ENCODE measurements at places on chromosomes 16 and 17.
A peak's percentile ranks its signal among the peaks of the same experiment; 100 is the strongest.

DNA sequence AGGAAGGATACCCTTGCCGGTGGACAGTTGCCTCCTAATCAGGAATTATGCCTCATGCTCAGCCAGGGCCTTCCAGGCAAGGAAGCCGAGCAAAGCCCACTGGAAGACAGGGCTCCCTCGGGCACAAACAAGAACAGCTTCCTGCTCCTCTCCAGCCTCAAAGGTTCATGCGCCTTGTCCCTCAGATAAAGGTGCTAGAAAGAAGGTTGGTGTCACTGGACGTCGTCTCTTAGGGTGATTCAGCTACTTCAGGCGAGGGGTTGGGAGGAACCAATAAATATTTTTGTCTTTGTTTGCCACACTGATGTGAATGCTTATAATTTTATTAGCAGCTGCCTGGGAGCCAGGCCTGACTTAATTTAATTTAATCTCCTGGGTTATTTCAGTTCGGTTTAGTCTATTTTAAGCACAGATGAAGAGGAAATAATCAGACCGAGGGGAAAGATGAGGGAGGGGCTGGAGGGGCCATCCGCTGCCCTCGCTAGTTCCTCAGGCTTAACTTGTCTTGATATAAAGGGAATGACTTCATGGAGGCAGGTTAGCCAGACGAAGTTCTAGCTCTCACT lies 171.8 kb upstream of the CACNG5 start:
- no peak for DNase-seq

DNA sequence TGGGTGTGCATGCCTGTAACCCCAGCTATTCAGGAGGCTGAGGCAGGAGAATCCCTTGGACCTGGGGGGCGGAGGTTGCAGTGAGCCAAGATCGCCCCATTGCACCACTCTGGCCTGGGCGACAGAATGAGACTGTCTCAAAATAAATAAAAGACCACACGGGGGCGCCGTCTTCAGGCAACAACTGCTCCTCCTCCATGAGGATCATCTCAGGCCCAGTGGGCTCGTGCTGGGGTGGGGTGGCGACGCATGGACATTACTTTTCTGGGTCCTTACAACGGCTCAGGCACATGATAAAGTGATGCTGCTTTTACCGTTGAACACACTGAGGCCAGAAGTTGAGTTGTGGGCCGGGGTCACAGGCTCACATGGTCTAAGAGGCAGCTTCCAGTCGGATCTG lies 56.2 kb downstream of the PRMT7 start:
- no peak for DNase-seq

GRCh38 chr16:55055262-55055661 lies 124.6 kb downstream of the IRX5 start:
- DNase-seq = no peak

GRCh38 chr17:1227917-1228780 lies 42.1 kb upstream of the BHLHA9 start:
- peak; percentile 25 for DNase-seq

DNA sequence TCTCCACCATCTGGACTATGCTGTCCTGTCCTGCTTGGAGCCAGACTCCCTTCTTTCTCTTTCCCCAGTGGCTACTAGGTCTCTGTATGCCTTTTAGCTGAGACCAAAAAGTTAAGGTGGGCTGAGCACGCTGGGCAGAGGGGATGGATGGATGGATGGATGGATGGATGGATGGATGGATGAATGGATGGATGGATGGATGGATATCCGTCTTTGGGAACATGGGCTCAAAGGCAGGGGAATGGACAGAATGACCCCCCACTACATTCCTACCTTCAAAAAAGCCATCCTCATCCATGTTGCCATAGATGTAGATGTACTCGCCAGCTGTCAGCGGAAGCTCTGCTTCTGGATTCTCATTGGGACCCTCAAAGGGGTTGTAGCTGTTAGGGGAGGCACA lies 12.8 kb downstream of the TSPOAP1 start:
- DNase-seq = no peak

GRCh38 chr16:84577034-84577803 lies 40.7 kb downstream of the COTL1 start:
- DNase-seq = no peak

DNA sequence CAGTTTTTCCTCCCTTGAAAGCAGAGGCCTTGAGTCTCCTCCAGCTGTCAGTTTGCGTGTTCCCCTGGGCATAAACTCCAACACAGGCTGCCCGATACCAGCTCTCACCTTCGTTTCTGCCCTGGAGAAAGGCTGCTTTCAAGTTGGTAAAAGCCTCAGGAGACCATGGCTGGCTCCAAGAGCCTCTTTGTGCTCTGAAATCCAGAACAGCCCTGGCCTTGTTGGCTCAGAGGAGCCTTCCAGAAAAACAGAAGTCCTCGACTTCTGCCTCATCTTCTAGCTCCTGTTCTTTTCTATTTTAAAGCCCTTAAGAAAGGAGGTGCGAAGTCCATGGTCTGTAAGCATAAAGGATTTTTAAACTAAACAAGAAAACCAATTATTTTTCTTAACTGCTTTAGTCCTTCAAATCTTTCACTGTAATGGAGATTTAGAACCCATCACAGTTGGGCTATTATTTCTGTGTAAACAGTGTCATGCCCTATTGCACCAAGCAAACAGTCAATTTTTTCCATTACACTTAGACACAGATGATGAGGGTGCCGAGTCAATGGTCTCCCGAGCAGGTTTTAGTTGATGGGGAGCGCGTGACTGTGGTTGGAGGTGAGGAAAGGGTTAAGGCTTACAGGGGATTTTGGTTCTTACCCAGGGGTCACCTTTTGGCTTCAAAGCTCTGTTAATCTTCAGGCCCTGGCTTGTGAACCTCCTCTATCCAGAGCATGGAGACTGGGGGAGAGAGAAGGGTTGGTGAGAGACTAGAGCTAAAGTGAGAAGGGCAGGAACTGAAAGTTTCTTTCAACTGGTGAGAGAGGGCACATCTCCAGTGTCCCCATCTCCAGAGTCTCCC lies 212.8 kb downstream of the MSI2 start:
- DNase-seq = no peak

DNA sequence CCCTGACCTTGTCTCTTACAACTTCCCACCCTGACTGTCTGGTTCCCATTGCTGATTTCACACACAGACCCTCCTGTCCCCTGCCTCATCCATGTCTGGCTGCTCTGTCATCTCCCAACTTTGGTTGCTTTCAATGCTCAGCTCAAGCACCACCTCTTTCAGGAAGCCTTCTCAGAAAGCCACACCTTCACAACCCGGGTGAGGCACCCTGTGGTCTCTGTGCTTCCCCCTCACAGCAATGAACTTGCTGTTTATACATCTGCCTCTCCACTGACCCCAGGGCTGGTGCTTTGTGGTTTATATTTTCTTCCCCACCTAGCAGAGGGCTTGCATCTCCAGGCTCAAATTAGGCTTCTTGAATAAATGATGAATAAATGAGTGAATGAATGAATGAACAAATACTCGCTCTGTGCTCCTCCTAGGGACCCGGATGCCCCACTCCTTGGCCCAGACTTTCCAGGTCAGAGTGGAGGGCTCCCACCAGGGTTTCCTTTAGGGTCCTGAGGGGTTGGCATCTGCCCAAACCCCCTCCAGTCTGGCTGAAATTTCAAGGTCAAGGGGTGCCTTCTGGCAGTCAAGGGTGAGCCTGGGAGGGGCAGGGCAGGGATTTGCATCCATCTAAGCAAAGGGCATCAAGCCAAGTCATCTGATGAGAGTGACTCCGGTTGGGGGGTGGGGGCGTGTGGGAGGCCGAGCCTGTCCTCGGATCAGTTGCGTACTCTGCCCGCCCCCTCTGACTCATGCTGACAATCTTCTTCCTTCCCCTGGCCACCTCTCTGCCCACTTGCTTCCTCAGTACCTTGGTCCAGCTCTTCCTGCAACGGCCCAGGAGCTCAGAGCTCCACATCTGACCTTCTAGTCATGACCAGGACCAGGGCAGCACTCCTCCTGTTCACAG lies at the start of gene ITGAX:
ITGAX (plus strand) TSS at position 783 of the 898 bp plus-strand sequence; CDS start at position 862, 79 bp downstream.
- no peak for DNase-seq

- peak; percentile 31 for DNase-seq
These were observed 70.5 kb downstream of the MARF1 start for GRCh38 chr16:15572329-15573001.

DNA sequence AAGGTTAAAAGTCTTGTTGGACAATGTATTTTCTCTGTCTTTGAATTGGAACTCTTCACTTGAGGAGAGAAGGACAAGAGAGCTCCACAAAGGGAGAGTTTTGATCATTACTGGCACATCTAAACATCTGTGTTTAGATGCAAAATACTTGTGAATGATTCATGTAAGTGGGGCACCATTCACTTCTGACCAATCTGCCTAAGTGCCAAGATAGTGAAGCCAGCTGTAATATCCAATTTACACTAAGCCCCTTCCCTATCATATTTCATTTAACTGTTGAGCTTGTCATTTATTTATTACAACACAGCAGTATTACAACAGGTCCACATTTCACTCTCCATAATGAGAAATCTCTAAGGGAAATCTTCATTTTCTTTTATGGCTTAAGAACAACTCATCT lies 832.3 kb upstream of the GOT2 start:
- no peak for DNase-seq

GRCh38 chr16:79067600-79067999 lies 532.9 kb downstream of the MAF start:
- peak; percentile 40 for DNase-seq

GRCh38 chr17:50765454-50766221 lies 1.7 kb downstream of the ANKRD40CL start:
- DNase-seq = no peak

- DNase-seq = peak; percentile 31
These were observed 754 bp upstream of the SLFN11 start for GRCh38 chr17:35373984-35374765.

DNA sequence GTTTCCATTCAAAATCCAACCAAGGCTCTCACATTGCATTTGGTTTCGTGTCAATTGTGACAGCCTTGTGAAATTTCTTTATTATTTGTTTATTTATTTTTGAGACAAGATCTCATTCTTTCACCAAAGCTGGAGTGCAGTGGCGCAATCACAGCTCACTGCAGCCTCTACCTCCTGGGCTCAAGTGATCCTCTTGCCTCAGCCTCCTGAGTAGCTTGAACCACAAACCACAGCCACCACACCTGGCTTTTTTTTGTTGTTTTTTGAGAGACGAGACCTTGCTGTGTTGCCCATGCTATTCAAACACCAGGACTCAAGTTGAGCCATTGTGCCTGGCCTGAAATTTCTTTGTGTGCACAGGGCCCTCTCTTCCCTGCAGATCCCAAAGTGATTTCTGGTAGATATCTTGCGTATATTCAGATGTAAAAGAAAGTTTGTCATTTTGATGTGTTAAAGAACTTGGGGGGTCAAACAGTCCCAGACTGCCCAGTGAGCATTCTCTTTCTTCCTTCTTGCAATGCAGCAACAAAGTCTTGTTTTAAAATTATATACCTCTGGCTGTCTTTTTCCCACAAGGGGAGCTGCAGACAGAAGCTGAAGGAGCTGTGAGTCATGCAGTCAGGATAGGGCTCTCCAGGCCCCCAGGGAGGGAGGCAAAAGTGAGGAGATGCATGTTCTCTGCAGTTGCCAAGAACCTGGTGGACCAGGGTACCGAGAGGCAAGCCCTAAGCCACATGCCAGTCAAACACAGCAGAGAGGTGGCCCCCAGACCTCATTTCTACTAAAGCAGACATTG lies 15.5 kb upstream of the USP22 start:
- DNase-seq = peak; percentile 52

DNA sequence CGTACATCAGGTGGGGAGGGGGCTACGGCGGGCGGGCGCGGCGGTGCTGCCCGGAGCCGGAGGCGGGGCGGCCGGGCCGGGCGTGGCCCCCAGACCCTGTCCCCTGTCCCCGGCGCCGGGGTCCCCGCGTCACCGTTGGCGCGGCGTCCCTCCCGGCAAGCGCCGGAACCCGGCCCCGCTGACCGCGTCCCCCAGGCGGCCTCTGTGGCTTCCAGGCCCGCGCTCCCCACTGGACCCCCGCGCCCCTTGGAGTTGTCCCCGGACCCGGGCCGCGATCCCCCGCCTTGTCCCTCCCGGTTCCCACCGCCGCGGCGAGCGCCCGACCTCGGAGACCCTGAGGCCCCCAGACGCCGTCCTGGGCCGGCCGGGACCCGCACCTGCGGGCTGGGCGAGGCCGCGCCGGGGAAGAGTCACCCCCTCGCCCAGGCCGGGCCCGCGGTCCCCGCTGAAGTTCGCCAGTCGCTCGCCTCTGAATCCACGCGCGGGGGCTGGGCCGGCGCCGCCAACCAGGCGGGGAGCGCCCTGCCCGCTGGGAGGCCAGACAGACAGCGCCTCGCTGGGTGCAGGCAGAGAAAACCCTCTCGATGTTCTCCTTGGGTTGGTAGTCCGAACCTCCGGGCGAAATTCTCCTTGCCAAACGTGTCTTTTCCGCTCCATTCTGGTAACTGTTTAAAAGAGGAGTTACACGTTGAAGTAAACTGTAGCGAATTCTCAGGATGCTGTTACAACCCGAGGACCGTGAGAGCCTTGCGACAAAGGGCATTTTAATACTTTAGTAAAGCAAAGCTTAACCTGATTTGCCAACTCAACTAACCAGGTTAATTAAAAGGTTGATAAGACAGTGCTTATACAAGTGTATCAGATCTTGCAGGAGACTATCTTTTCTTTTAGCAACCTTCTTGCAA lies 761 bp downstream of the GAN start:
- DNase-seq = peak; percentile 48

DNA sequence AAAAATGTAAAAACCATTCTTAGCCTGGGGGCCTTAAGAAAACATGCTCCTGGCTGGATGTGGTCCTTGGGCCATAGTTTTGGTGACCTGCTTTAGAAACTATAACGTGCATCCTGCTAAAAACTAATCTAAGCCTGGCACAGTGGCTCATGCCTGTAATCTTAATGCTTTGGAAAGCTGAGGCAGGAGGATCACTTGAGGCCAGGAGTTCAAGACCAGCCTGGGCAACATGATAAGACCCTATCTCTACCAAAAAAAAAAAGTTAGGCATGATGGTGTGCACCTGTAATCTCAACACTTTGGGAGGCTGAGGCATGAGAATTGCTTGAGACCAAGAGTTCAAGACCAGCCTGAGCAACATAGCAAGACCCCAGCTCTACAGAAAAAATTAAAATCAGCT lies 183.8 kb upstream of the CHMP6 start:
- DNase-seq = no peak

DNA sequence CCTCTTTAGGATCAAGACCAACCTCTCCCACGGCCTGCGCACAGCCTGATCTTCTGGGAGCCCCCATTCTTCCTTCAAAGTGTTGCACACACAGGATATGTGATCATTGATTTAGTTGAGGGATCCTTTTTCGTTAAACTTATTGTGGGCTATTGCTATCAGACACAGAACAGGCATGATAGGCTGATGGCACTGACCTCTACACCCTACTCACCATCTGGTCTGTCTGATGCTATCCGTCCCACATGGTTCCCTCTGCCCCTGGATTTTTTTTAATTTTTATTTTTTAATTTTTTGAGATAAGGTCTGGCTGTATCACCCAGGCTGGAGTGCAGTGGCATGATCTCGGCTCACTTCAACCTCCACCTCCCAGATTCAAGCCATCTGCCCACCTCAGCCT lies 19.2 kb upstream of the LITAF start:
- no peak for DNase-seq

- DNase-seq = no peak
These were observed 168.4 kb upstream of the TBX2 start for GRCh38 chr17:61230972-61231820.

- DNase-seq = peak; percentile 78
These were observed 114.4 kb downstream of the SEC14L1 start for GRCh38 chr17:77254951-77255825.
